ENCODE measurements at places on chromosomes 4 and X.

DNA sequence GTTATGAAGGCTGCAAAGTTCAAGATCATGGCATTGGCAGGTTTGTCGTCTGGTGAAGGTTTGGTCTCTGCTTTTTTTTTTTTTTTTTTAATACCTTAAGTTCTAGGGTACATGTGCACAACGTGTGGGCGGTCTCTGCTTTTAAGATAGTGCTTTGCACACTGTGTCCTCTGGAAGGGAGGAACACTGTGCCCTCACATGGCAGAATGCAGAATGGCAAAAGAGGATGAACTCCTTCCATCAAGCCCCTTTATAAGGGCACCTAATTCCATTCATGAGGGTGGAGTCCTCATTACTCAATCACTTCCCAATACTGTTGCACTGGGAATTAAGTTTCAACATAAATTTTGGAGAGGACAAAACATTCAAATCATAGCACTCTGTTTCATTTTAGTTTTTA is 101.4 kb downstream of the GLRA2 start:
- DNase-seq = no peak

GRCh38 chr4:77922158-77923094 is 59.8 kb downstream of the MRPL1 start:
- no peak for DNase-seq

DNA sequence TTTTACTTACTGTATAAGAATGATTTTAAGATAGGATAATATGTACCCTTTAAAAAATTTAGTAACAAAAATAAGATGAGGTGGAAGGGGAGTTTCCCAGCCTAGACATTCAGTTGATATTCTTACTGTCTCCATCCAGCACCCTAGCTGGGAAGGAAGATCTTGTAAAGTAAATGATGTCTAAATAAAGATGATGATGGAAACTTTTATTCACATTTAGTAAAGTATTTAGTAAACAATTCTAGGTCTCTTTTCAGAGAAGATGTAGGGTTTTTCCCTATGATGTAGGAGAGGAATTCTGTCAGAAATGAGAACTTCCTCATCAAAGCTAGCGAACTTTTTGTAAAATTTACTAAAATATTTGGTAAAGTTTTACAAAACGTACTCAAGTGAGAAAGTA is 136.8 kb downstream of the RAPGEF2 start:
- DNase-seq = no peak

- no peak for DNase-seq
Measured at GRCh38 chrX:120205816-120206753, 44.5 kb upstream of the ZBTB33 start.

DNA sequence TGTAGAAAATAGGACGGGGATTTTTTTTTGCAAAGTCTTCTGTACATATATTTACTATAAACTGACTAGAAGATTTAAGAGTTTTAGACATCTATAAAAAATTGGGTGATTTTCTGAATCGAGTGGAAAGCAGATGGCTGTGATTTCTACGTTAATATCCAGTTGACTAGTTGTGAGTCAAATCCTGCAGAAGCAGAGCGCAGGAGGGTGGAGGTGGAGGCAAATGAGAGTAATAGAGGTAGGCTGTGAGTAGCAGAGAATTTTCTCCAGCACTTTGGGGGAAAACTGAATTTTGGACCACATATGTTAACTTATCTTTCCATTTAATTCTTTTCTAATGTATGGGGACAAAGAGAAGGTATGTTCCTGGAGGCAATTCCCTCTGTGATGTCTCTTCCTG is 82.1 kb upstream of the SOX3 start:
- DNase-seq = no peak

DNA sequence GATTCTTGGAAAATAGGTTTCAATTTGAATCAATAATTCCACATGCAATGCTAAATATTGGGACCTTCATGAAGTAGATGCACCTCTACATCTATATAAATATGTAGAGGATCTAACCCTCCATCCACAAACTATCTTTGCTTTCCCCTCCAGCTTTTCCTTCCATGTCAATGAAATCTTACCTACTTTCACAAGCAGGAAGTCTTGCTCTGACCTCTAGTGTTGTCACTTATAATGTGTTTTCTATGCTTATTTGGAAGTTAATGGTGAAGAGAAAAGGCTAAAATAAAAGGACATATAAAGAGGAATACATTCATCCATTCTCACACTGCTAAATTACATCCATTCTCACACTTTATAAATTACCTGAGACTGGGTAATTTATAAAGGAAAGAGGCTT is 472.7 kb upstream of the DIAPH2 start:
- no peak for DNase-seq
